Left colon (tissue), 2 donors: ENCODE measurements at places on chromosomes 7 and 10. TPM values are rescaled to one million over a fixed set of nuclear protein-coding genes. Genes with fewer than 3 reads are reported as not detected.

GRCh38 chr7:106462365-106462859, 177.6 kb upstream of the NAMPT start:
- no peak for DNase-seq

GRCh38 chr10:117723343-117723742, 180.8 kb downstream of the EMX2 start:
- DNase-seq = no peak

DNA sequence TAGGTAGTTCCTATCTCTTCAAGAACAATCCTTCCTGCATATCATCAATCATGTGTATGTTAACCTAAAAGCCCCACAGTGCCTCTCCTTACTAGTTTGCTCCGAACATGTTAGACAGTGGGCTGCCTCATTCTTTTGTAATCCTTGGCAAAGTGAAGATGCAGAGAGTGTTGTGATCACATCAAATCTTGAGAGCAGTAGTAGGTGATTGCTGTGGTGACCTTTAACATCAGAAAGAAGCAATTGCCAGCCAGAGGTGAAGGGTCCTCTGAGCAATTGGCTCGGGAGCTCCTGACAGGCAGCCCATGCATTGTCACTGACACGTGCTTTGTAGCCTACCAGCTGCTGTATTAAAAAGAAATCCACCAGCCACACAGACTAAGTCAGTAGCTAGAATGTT, 19.6 kb upstream of the GSTK1 start:
- DNase-seq = no peak

DNA sequence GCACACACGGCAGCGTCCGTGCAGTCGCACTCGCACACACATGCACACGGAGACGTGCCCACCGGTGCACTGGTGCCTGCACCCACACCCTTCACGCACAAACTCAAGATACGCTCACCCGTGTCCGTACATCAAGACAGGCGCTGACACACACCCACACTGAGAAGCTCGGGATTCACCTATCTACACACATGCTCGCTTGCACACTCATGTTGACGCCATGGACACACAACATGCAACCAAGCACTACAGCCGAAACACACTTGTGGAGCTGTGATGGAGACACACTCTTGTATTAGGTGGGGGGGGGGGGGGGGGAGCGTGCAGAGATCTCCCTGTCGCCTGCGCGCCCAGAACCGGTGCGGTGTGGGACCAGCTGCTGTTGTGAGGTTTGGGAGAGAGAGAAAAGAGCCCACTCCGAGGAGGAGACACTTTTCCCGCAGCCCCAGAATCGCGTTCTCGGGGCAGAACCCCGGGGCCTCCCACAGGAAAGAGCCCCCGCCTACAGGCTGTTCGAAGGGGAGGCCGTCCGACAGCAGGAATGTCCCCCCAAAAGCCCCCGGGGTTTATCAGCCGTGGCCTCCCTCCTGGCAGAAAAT, 605 bp upstream of the NFKB2 start:
- DNase-seq = peak; percentile 49

DNA sequence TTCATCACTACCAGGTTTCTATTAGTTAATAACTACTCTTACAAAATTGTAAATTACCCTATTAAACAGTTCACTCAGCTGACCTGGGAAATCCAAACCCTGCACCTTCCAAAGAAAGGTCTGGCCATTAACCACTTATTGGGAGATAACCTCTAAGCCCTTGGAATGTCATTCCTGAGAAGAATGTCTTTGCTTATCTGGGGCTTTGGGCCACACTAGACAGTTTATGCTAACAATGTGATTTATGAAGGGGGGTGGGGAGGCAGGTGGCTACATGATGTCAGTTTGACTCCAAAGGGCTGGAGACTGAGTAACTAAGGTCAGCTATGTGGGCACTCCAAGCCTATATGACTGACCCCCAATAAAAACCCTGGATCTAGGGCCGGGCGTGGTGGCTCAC, 50.7 kb downstream of the AKR1D1 start:
- no peak for DNase-seq

DNA sequence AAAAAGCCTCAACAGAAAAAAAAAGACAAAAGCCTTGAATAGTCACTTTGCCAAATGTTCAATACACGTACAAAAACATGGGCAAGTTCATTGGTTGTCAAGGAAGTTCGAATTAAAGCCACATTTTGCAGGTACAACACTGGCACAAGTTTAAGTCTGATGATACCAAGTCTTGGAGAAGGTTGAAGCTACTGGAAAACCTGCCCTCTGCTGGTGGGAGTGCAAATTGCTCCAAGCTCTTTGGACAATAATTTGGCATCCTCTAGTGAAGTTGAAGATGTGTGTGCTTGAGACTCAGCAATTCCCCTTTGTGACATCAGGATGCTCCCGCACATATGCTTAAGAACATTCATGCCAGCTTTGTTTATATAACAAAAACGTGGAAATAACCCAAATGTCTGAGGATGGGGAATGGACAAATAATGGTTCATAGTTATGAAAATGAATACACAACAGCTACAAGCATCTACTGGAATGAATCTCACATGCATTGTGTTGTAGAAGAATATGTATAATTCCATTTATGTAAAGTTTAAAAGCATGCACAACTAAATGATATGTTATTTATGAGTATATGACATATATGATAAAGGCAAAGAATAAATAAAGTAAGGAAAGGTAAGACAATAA, 120.0 kb upstream of the PLPP4 start:
- no peak for DNase-seq

GRCh38 chr7:156096771-156097538, 284.7 kb upstream of the SHH start:
- no peak for DNase-seq

- DNase-seq = no peak
Observed at GRCh38 chr7:134703782-134704181, 57.1 kb downstream of the BPGM start.

DNA sequence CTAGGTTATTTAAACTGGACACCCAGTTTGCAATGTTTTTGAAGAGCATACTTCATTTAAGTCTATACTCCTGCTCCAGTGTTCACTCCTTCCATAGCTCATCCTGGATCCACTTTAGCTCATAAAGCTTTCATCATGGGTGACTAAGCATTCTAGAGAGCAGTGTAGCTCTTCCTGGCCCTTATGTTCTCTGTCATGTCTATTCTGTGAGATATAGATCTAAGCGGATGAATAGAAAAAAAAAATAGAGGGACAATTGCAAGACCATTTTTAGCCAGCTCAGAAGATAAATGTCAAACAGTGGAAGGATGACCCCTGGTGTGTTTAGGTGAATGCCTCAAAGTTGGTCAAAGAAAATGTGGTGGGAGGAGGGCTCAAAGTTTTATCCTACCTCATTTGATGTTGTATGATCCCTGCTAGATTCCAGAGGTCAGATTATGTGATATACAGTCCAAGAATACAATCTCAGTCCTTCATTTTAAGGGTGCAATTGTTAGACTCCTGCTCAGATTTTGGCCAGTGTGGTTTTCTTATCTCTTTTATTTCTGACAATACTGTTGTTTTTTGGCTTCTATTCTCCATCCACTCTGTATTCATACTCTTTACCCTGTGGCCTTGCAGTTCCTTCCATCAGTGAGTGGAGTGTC, 7.5 kb upstream of the HECW1 start:
- no peak for DNase-seq

Gene HACD1
- 3.2 TPM for total RNA-seq

Gene STAG3
- total RNA-seq = 1.2 TPM

Gene MYL10
- total RNA-seq = not detected

Gene CPA1
- total RNA-seq = not detected

Gene KIN
- 10.6 TPM for total RNA-seq

Gene PDZD7
- 0.78 TPM for total RNA-seq

Gene PSMC2
- total RNA-seq = 70.2 TPM
